Astrocyte (in vitro differentiated cells and primary cell): ENCODE measurements at places on chromosomes 2 and 18. TPM values are rescaled to one million over a fixed set of nuclear protein-coding genes. Genes with fewer than 3 reads are reported as not detected.

DNA sequence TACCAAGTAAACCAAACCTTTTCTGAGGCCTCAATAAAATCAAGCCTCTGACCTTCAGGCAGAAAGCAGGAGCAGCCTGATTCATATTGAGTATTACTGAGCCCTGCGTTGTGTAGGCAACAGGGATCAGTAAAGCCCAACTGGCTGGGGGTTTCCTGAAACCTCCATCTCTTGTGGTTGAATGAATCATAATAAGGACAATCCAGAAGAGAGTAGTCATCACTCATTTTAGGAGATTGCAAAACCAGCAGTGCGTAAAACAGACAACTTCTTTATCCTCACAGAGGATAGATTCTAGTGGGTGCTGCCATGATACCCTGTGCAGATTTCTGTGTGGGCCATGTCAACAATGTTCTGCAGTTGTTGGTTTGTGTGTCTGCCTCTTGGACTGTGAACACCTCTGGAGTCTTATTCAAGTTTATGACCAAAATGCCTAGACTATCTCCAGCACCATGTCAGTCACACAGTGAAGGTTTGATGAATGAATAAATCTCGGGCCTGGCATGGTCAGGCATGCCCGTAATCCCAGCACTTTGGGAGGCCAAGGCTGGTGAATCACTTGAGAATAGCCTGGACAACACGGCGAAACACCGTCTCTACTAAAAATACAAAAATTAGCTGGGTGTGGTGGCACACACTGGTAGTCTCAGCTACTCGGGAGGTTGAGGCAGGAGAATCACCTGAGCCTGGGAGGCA lies 51.8 kb upstream of the RAB27B start:
- H3K36me3 ChIP-seq = no peaks in the 10 kb centered on the region
- no peaks in the 10 kb centered on the region for H3K27me3 ChIP-seq
- DNase-seq = peak; percentile 99
- no peak overlapping the region for H3K4me3 ChIP-seq
- H3K27ac ChIP-seq = peak overlapping the region; percentile 98

LAMA1 gene
- total RNA-seq = 17.4 and 18.3 TPM in 2 replicates

LRRTM4 gene
- 0.59 and 0.89 TPM in 2 replicates for total RNA-seq

GRCh38 chr2:134934641-134935040 lies 16.0 kb downstream of the CCNT2 start:
- H3K27ac ChIP-seq = no peak overlapping the region
- no peaks in the 10 kb centered on the region for H3K27me3 ChIP-seq
- no peaks in the 10 kb centered on the region for H3K4me1 ChIP-seq
- peaks cover 4% of the 10 kb centered on the region for H3K36me3 ChIP-seq

DNA sequence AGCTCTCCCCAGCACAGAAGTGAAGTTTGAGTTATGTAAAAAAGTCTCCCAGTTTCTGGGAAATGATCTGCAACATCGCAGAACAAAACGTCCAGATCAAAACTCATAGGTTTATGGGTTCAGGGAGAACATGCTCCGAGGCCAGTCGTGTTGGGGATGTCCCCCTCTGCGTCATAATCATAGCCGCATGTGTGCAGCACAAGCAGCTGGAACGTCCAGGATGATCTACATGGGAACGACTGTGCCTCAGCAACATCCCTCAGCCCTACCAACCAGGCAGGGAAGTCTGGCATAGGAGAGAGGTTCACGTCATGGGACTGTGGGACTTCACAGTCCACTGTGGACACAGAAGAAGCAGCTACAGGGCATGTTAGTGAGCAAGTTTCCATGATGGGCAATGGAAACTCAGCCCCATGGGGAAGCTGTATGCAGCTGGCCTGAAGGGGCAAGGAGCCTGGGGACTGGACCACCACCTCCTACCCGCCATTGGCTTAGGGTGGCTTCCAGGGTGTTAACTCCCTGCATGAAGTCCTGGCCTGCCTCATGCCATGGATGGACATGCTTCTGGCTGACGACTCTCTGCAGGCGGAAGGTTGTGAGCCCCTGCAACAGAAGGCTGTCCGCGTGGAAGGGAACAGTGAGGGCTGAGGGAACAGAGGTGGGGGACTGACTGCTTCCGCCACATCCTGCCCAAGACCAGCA lies 96.9 kb downstream of the COPS8 start:
- DNase-seq = no peak
- peaks cover 38% of the 10 kb centered on the region for H3K4me1 ChIP-seq
- H3K36me3 ChIP-seq = no peaks in the 10 kb centered on the region
- H3K27me3 ChIP-seq = no peaks in the 10 kb centered on the region
- H3K27ac ChIP-seq = peak overlapping the region; percentile 77
- no peak overlapping the region for H3K4me3 ChIP-seq

- H3K36me3 ChIP-seq = no peaks in the 10 kb centered on the region
- H3K27me3 ChIP-seq = peaks cover 23% of the 10 kb centered on the region
- H3K4me1 ChIP-seq = no peaks in the 10 kb centered on the region
- no peak for DNase-seq
These were observed 283.6 kb downstream of the CYP26B1 start for GRCh38 chr2:71864085-71864484.

GRCh38 chr2:3443506-3444084 lies 64.1 kb downstream of the TRAPPC12 start:
- H3K4me3 ChIP-seq = no peak overlapping the region
- H3K36me3 ChIP-seq = peaks cover 33% of the 10 kb centered on the region
- H3K27me3 ChIP-seq = no peaks in the 10 kb centered on the region
- DNase-seq = no peak
- H3K4me1 ChIP-seq = no peaks in the 10 kb centered on the region
- no peak overlapping the region for H3K27ac ChIP-seq

KRTCAP3 gene
- total RNA-seq = 1.4 and 1.9 TPM in 2 replicates

SERPINB12 gene
- total RNA-seq = not detected in 2 replicates

GRCh38 chr18:65411061-65411460 lies 339.8 kb upstream of the CDH7 start:
- H3K27ac ChIP-seq = no peak overlapping the region
- no peak overlapping the region for H3K4me3 ChIP-seq
- no peaks in the 10 kb centered on the region for H3K36me3 ChIP-seq
- no peak for DNase-seq

- DNase-seq = no peak
- H3K27ac ChIP-seq = no peak overlapping the region
- H3K4me1 ChIP-seq = peaks cover 52% of the 10 kb centered on the region
These were observed 72.6 kb downstream of the CTAGE1 start for GRCh38 chr18:22344908-22345670.

GAD1 gene
- 4.5 and 4.7 TPM in 2 replicates for total RNA-seq

DNA sequence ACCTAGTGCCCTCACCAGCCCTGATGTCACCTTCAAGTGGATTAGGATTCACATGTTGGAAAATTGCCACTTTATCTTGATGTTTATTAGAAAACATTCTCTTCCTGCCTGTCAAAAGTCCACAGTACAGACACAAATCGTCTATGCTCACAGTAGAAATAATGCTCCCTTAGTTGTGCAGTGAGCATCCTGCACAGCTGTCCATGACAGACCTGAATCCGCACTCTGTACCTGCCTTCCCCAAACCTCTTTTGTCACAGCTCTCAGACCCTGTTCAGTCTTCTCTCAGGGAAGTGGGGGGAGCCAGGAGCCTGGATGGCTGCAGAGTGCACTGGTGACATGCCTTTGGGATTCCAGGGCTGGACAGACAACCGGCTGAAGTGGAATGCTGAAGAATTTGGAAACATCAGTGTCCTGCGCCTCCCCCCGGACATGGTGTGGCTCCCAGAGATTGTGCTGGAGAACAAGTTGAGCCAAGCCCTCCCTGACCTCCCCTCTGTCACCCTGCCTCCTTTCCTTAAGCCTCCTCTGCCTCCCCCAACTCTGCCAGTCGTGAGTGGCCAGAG lies 2.0 kb downstream of the CHRND start:
- no peak overlapping the region for H3K27ac ChIP-seq
- H3K4me3 ChIP-seq = no peak overlapping the region
- peaks cover 17% of the 10 kb centered on the region for H3K27me3 ChIP-seq
- H3K4me1 ChIP-seq = no peaks in the 10 kb centered on the region
- no peak for DNase-seq
- no peaks in the 10 kb centered on the region for H3K36me3 ChIP-seq

DNA sequence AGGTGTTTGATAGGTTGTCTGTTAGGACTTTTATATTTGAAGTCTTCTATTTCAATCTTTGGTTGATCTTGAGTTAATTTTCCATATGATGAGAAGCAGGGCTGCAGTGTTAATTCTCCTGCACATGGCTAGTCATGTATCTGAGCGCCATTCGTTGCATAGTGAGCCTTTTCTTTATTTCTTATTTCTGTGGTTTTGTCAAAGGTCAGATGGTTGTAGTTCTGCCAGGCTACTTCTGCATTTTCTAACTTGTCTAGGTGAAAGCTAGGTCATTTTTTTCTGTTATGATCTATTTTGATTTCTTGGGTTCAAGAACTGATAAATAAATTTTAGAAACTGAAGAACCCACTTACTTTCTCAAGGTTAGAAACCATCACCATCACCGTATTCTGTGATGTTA lies 56.7 kb downstream of the CCDC74A start:
- H3K27me3 ChIP-seq = no peaks in the 10 kb centered on the region
- no peak overlapping the region for H3K27ac ChIP-seq
- H3K36me3 ChIP-seq = no peaks in the 10 kb centered on the region
- no peaks in the 10 kb centered on the region for H3K4me1 ChIP-seq
- DNase-seq = no peak
- H3K4me3 ChIP-seq = no peak overlapping the region

DNA sequence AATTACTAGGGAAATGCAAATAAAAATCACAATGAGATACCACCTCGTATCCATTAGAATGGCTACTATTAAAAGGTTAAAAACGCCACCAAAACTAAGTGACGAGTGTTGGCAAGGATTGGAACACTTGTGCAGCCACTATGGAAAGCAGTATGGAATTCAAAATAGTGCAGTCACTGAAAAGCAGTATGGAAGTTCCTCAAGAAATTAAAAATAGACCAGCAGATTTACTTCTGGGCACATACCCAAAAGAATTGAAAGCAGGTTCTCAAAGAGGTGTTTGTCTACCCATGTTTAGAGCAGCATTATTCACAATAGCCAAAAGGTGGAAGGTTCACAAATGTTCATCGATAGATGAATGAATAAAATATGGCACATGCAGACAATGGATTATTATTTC lies 149.7 kb upstream of the STON1 start:
- no peak overlapping the region for H3K4me3 ChIP-seq
- no peak for DNase-seq

DNA sequence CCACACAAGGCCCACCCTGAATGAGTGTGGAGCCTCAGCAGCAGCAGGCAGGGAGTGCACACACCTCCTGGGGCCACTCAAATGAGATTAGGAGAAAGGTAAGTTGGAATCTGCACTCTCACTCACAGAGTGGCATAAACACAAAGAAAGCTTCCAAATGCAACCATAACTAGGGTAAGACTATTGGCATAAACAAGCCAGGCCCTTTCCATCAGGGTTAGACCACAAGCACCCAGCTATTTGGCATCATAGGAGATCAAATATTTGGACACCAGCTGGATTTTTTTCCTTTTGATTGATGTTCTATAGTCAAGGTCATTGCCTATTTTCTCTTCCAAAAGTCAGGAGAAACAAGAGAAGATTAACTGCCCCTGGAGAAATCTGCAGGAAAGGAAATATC lies 471.5 kb downstream of the TXNL1 start:
- H3K4me1 ChIP-seq = peaks cover 22% of the 10 kb centered on the region
- H3K4me3 ChIP-seq = no peak overlapping the region
- H3K27ac ChIP-seq = no peak overlapping the region
- H3K36me3 ChIP-seq = no peaks in the 10 kb centered on the region
- H3K27me3 ChIP-seq = no peaks in the 10 kb centered on the region
- peak; percentile 52 for DNase-seq

- H3K4me3 ChIP-seq = no peak overlapping the region
- H3K36me3 ChIP-seq = peaks cover 5% of the 10 kb centered on the region
- H3K27ac ChIP-seq = no peak overlapping the region
- H3K27me3 ChIP-seq = no peaks in the 10 kb centered on the region
- DNase-seq = peak; percentile 37
These were observed 83.9 kb downstream of the AAK1 start for GRCh38 chr2:69559442-69560146.

- no peaks in the 10 kb centered on the region for H3K27me3 ChIP-seq
- DNase-seq = no peak
- no peaks in the 10 kb centered on the region for H3K36me3 ChIP-seq
- H3K27ac ChIP-seq = no peak overlapping the region
- H3K4me1 ChIP-seq = no peaks in the 10 kb centered on the region
- H3K4me3 ChIP-seq = no peak overlapping the region
These were observed 70.1 kb downstream of the OXER1 start for GRCh38 chr2:42693688-42694479.

GRCh38 chr18:80148326-80149199 lies 39.5 kb downstream of the ADNP2 start:
- peak; percentile 14 for DNase-seq
- H3K27me3 ChIP-seq = no peaks in the 10 kb centered on the region
- H3K4me1 ChIP-seq = peaks cover 6% of the 10 kb centered on the region
- H3K36me3 ChIP-seq = no peaks in the 10 kb centered on the region

IL36B gene
- total RNA-seq = not detected in 2 replicates

DNA sequence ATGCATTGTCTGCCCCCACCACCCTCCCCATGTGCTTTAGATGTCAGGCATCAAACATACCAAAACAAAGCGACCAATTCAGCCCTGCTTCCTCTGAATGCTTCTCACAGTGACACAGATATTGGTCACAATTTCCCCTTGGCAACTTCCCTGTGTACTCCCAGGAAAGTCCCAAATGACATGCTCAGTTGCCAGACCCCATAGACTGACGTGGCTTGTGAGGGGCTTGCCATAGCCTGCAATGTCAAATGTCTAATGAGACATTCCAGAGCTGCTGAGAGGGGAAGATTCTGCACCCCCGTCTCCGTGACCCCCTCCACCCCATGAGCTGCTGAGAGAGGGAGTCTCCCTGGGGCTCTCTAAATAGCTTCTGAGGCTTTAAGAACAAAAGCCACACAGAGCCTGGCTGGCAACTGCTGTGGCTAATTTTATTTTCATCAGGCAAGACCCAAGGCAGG lies 47.3 kb downstream of the RFTN2 start:
- H3K4me3 ChIP-seq = no peak overlapping the region
- no peaks in the 10 kb centered on the region for H3K4me1 ChIP-seq
- H3K27me3 ChIP-seq = no peaks in the 10 kb centered on the region
- H3K27ac ChIP-seq = no peak overlapping the region
- H3K36me3 ChIP-seq = no peaks in the 10 kb centered on the region

- no peak overlapping the region for H3K27ac ChIP-seq
- H3K27me3 ChIP-seq = no peaks in the 10 kb centered on the region
- no peak overlapping the region for H3K4me3 ChIP-seq
These were observed 47.4 kb downstream of the DNAJC10 start for GRCh38 chr2:182763311-182763912.

GRCh38 chr2:195613922-195614321 lies 43.1 kb upstream of the SLC39A10 start:
- peaks cover 22% of the 10 kb centered on the region for H3K4me1 ChIP-seq
- H3K27me3 ChIP-seq = no peaks in the 10 kb centered on the region
- peak overlapping the region; percentile 93 for H3K27ac ChIP-seq
- peak overlapping the region; percentile 56 for H3K4me3 ChIP-seq
- H3K36me3 ChIP-seq = no peaks in the 10 kb centered on the region

- H3K4me1 ChIP-seq = no peaks in the 10 kb centered on the region
- H3K27ac ChIP-seq = no peak overlapping the region
- H3K36me3 ChIP-seq = no peaks in the 10 kb centered on the region
- H3K4me3 ChIP-seq = no peak overlapping the region
- no peak for DNase-seq
These were observed 179.9 kb upstream of the NETO1 start for GRCh38 chr18:73047688-73048087.
